Activated T-cell treated with anti-CD3 and anti-CD28 coated beads for 24 hours (primary cell): ENCODE measurements at places on chromosomes 1 and 21.

DNA sequence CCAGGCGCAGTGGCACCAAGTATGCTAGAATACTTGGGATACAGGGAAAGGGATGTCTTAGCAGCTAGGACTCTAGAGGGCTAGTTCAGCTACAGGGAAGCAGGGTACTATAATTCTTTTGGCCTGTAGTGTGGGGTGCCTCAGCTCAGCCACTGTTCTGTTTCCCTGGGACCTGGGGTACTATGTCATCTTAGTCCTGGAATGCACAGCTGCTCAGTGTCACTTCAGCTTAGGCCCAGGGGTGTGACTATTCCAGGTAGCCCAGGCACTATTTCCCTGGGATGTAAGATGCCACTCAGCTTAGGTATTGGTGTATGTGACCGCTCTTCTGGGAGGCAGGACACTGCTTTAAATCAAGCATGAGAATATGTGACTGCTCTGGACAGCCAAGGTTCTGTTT, 34.1 kb downstream of the RGSL1 start:
- no peak for DNase-seq

DNA sequence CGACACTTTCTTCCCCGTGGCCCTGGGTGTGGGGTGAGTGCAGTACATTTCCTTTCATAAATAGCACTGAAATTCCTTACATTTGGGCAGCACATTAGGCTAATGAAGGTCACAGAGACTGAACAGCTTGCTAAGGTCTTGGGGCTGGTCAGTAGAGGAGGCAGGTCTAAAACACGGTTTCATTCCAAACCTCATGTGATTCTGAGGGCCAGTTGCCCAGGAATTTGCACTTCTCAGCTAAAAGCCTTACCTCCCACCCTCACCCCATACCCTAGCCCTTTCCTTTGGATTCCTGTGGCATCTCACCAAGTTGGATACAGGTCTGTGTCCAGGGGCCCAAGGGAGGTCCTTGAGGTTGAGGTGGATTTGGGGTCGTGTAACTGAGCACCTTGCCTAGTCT, 147.8 kb upstream of the CD34 start:
- DNase-seq: no peak

GRCh38 chr1:150186789-150187559, 37.3 kb downstream of the PLEKHO1 start:
- no peak for DNase-seq

GRCh38 chr1:29655945-29656850, 419.9 kb downstream of the PTPRU start:
- DNase-seq: no peak

DNA sequence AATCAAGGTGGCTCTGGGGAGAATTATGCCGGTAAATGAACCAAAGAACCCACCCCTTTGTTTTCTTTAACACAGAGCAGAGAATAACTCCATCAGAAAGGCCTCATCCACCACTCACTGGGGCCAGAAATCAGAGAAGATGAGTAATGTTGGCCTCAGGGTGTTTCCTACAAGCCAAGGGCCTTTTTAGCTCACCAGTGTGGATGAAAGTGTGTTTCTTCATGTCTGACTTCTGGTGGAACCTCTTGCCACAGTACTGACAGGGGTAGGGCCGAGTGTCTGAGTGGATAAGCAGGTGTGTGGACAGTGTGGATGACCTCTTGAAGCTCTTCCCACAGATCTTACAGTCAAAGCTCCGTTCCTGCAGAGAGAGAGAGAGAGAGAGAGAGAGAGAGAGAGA, 8.3 kb downstream of the GFI1 start:
- DNase-seq: no peak

DNA sequence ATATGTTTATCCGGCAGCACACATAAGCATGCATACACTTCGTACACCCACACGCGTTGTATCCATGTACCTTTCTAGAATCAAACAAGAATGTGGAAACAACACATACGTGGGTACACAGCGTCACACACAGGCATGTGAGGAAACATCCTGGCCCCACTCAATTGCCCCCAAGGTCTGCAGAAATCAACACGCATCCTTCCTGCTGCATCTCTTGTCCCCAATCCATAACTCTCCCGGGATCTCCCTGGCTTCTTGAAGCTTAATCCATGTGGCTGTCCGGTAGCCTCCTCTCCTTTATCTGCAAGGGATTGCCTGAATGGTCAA, 5.5 kb upstream of the TBX15 start:
- no peak for DNase-seq

GRCh38 chr1:212520746-212521145, 87.8 kb upstream of the ATF3 start:
- DNase-seq: no peak

GRCh38 chr1:36156329-36157114, 562 bp downstream of the MAP7D1 start:
- peak; percentile 50 for DNase-seq
